ENCODE measurements at places on chromosomes 5 and 9. TPM values are rescaled to one million over a fixed set of nuclear protein-coding genes. Genes with fewer than 3 reads are reported as not detected.

Gene SLCO6A1
- not detected for polyA plus RNA-seq

Gene CCDC180
- 1.2 TPM for polyA plus RNA-seq

GRCh38 chr5:148909766-148910165, 83.4 kb downstream of the ADRB2 start:
- DNase-seq: no peak
- no peak overlapping the region for H3K4me3 ChIP-seq
- no peak overlapping the region for H3K27ac ChIP-seq
- no peaks in the 10 kb centered on the region for H3K36me3 ChIP-seq
- H3K27me3 ChIP-seq: no peaks in the 10 kb centered on the region

DNA sequence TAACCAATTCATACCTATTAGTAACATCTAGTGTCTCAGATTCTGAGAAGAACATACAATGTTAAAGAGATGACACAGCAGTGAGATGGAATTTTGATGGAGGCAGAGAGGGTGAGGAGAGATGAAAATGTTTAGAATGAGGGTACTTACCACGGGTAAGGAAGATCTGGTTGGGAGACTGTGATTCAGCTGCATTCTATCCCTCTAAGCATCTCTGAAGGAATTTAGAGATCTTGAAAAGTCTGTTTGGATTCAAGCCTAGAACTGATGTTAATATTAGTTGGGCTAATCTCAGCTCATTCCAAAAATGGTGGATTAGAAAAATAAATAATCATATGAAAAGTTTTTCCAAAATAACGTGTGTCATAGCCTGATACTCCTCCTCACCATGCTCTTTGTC, 191.5 kb upstream of the CLINT1 start:
- no peak overlapping the region for H3K4me3 ChIP-seq
- H3K36me3 ChIP-seq: no peaks in the 10 kb centered on the region
- no peak for DNase-seq
- H3K27ac ChIP-seq: no peak overlapping the region
- H3K27me3 ChIP-seq: no peaks in the 10 kb centered on the region
- H3K4me1 ChIP-seq: peaks cover 11% of the 10 kb centered on the region

- DNase-seq: no peak
- H3K36me3 ChIP-seq: no peaks in the 10 kb centered on the region
- no peak overlapping the region for H3K4me3 ChIP-seq
- no peak overlapping the region for H3K27ac ChIP-seq
- H3K27me3 ChIP-seq: no peaks in the 10 kb centered on the region
Observed at GRCh38 chr5:128199104-128199503, 115.5 kb downstream of the SLC12A2 start.

DNA sequence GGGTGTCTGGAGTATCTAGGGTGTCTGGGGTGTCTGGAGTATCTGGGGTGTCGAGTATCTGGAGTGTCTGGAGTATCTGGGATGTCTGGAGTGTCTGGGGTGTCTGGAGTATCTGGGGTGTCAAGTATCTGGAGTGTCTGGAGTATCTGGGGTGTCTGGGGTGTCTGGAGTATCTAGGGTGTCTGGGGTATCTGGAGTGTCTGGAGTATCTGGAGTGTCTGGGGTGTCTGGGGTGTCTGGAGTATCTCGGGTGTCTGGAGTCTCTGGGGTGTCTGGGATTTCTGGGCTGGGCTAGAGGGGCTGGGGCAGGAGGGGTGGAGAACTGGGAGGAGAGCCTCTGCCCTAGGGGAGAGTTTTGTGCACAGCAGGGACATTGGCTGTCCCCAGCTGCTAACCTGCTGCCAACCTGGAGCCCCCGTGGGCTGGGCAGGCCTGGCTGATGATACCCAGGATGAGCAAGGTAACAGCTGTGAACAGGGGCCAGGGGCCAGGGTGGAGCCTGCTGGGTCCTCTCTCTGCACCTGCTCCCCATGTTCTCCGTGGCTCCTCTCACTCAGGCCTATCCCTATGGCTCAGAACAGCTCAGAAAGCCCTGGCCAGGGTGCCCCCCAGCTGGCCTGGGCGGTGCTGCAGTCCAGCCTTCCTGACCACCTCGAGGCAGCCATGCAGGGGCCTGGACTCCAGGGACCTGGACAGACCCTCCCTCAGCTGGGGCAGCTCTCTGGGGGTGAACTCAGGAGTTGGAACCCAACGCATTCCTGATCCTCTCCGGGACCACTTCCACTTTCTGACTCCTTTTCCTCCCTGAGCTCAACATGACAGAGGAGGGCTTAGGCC, 29.9 kb downstream of the LHX3 start:
- H3K27me3 ChIP-seq: peaks cover 54% of the 10 kb centered on the region
- no peak overlapping the region for H3K4me3 ChIP-seq
- no peaks in the 10 kb centered on the region for H3K36me3 ChIP-seq
- H3K4me1 ChIP-seq: peaks cover 12% of the 10 kb centered on the region
- no peak overlapping the region for H3K27ac ChIP-seq

DNA sequence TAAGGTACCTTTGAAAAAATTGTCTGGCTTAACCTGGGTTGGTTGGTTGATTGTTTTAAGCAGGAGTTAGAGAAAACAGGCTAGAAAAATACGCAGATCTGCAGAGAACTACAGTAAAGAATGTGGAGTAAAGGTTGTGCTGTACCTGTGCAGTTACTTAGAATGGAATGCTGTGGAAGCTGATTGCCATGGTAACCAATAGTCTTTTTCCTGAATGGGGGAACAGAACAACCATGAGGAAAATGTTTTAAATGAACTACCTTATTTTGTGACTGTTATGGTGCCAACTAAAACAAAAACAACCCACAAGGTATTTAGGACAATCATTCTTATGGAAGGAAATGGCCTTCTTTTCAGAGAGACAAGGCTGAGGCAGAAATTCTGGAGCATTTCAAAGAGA, 4.8 kb upstream of the HOMER1 start:
- H3K4me3 ChIP-seq: no peak overlapping the region
- H3K36me3 ChIP-seq: no peaks in the 10 kb centered on the region
- H3K27ac ChIP-seq: no peak overlapping the region
- no peaks in the 10 kb centered on the region for H3K4me1 ChIP-seq

- no peaks in the 10 kb centered on the region for H3K36me3 ChIP-seq
- H3K27ac ChIP-seq: no peak overlapping the region
- H3K4me3 ChIP-seq: no peak overlapping the region
- H3K27me3 ChIP-seq: no peaks in the 10 kb centered on the region
- H3K4me1 ChIP-seq: peaks cover 17% of the 10 kb centered on the region
Observed at GRCh38 chr9:121292801-121293241, 24.9 kb downstream of the GSN start.

- H3K36me3 ChIP-seq: peaks cover 66% of the 10 kb centered on the region
- DNase-seq: no peak
- 0 out of 2 replicates have a peak, but pooled peaks cover 5% of the 10 kb centered on the region for H3K4me1 ChIP-seq
- no peak overlapping the region for H3K27ac ChIP-seq
- H3K27me3 ChIP-seq: no peaks in the 10 kb centered on the region
- no peak overlapping the region for H3K4me3 ChIP-seq
Observed at GRCh38 chr5:887947-888637, 4.5 kb downstream of the BRD9 start.

DNA sequence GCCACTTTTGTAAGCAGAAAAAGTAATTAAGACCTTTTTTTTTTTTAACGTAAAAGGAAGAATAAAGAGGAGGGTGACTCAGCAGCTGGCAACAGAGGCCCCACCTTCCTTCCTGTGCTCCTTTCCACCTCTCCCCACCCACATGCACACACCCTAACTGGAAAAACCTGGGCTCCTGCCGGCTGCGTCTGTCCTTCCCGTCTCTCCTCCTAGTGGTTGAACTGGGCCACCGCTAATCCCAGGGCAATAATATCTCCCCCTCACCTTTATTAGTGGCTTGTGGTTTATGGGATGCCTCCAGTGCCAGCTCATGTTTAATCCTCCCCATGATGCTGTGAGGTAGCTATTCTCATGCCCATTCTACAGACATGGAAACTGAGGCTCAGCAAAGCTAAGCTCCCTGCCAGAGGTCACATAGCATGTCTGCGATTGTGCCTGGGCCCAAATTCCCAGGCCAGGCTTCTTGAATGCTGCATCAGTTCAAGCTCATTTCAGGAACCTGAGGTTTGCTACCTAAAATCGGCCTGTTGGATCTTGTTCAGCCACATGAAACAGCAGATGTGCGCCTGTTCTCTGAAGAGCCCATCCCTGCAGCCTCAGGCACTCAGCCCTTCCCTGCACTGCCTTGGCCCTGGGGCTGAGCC, 60.9 kb upstream of the IL17B start:
- no peaks in the 10 kb centered on the region for H3K4me1 ChIP-seq
- no peak overlapping the region for H3K27ac ChIP-seq
- H3K27me3 ChIP-seq: no peaks in the 10 kb centered on the region
- H3K4me3 ChIP-seq: no peak overlapping the region
- no peaks in the 10 kb centered on the region for H3K36me3 ChIP-seq

DNA sequence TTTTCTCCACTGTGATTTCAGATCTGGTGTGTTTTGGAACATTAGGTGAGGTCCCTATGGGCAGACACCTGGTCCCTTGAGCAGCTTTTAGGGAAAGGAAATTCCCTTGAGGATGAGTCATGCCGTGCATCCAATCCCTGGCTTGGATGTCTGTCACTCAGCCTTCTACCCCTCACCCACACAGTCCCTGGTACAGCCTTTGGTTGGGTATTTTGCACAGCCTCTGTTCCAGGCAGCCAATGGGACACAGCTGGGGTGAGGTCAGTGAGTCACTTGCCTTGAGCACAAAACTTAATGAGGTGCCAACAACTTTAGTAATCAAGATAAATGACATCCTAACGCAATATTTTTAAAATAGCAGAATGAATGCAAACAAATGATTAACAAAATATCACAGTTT, 22.7 kb upstream of the SVEP1 start:
- H3K27ac ChIP-seq: no peak overlapping the region
- H3K4me3 ChIP-seq: no peak overlapping the region
- no peaks in the 10 kb centered on the region for H3K36me3 ChIP-seq
- no peaks in the 10 kb centered on the region for H3K27me3 ChIP-seq
- DNase-seq: no peak

DNA sequence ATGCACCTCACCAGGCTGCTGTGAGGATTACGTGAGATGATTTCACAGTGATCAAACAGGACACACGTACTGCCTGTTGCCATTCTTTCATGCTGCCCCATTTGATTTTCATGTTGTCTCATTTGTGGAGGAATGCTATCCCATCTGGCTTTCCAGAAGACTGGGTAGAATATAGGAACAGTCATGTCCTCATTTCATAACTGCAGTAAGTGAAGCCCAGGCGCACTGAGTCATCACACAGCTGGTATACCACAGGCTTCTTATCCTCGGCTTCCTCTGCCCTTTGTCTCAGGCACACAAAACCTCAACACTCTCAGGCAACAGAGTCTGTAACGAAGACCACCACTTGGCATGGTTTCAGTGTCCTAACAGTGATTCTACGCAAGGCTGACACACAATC, 62.3 kb downstream of the LHFPL2 start:
- peak overlapping the region; percentile 94 for H3K27ac ChIP-seq
- H3K36me3 ChIP-seq: peaks cover 26% of the 10 kb centered on the region
- DNase-seq: no peak
- no peaks in the 10 kb centered on the region for H3K27me3 ChIP-seq
- no peak overlapping the region for H3K4me3 ChIP-seq

DNA sequence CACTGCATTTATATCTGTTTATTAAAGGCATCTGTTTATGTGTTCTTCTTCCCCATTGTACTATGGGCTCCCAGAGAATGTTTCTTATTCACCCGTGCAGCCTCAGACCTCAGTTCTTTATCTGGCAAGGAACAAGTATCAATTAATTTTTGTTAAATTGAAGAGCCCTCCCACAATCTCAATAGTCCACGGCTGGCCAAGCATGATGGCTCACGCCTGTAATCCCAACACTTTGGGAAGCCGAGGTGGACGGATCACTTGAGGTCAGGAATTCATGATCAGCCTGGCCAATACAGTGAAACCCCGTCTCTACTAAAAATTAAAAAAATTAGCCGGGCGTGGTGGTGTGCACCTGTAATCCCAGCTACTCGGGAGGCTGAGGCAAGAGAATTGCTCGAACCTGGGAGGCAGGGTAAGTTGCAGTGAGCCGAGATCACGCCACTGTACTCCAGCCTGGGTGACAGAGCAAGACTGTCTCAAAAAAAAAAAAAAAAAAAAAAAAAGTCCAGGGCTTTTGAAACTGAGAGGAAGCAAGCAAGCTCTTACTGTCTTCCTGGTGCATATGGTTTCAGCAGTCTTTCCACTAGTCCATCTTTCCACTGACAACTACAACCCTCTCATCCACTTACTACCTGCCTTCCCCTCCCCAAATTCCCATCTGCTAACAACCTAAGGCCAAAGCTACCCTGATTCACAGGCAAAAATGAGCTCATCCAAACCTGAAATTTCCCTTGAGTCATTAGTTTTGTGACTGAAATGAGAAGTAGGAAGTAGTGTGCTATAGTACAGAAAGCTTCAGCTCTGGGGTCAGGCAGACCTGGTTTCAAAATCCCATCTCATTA, 2.3 kb upstream of the HK3 start:
- H3K4me3 ChIP-seq: no peak overlapping the region
- peaks cover 34% of the 10 kb centered on the region for H3K36me3 ChIP-seq
- no peaks in the 10 kb centered on the region for H3K4me1 ChIP-seq
- no peaks in the 10 kb centered on the region for H3K27me3 ChIP-seq
- no peak overlapping the region for H3K27ac ChIP-seq

DNA sequence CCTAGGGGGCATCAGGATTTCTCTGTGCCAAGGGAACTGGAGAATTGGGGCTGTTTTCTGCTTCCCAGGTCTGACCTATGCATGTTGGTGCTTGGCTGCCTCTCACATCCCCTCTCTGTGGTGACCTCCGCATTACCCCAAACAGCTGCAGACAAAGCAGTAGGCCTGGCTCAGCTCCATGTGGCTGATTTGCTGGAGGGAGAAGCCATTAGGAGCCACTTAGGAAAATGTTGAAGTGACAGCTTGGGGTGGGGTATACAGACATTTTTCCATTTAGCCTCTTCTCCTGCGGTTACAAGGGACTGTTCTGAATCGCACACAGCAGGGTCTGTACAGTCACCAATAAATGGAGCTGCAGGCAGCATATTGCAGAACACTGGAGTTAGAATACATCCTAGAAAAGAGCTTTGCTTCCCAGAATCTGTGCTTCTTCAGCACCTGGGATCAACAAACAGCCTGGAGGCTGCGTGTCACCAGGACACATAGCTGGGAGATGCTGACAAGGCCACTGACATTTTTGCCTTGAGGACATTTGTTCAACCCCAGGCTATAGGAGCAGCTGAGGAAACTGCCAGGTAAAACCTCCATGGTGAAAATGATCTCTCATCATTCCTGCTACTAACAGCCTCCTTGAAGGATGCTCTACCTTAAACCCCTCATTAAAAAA, 335.3 kb downstream of the DIRAS2 start:
- no peaks in the 10 kb centered on the region for H3K4me1 ChIP-seq
- peak; percentile 83 for DNase-seq
- H3K4me3 ChIP-seq: no peak overlapping the region

- H3K4me3 ChIP-seq: peak overlapping the region; percentile 97
- no peaks in the 10 kb centered on the region for H3K27me3 ChIP-seq
- H3K27ac ChIP-seq: peak overlapping the region; percentile 84
- peaks cover 12% of the 10 kb centered on the region for H3K36me3 ChIP-seq
Observed at GRCh38 chr9:93097511-93098201, 1.6 kb downstream of the CARD19 start.

GRCh38 chr5:64576250-64576649, 70.4 kb downstream of the RGS7BP start:
- no peaks in the 10 kb centered on the region for H3K36me3 ChIP-seq
- no peak overlapping the region for H3K4me3 ChIP-seq
- no peak for DNase-seq
- peaks cover 11% of the 10 kb centered on the region for H3K27me3 ChIP-seq
- no peak overlapping the region for H3K27ac ChIP-seq
- no peaks in the 10 kb centered on the region for H3K4me1 ChIP-seq

GRCh38 chr5:32274548-32275395, 38.0 kb downstream of the MTMR12 start:
- no peak overlapping the region for H3K27ac ChIP-seq
- DNase-seq: no peak
- H3K36me3 ChIP-seq: peaks cover 23% of the 10 kb centered on the region
- no peak overlapping the region for H3K4me3 ChIP-seq

- DNase-seq: peak; percentile 76
- no peak overlapping the region for H3K4me3 ChIP-seq
Observed at GRCh38 chr5:102670224-102670836, 84.8 kb upstream of the PAM start.
